ENCODE measurements at places on chromosomes 13 and 19.

GRCh38 chr19:13623716-13624710 is 117.7 kb upstream of the CACNA1A start:
- DNase-seq: no peak

- DNase-seq: no peak
These were observed 3.8 kb upstream of the CDC37 start for GRCh38 chr19:10407096-10407495.

DNA sequence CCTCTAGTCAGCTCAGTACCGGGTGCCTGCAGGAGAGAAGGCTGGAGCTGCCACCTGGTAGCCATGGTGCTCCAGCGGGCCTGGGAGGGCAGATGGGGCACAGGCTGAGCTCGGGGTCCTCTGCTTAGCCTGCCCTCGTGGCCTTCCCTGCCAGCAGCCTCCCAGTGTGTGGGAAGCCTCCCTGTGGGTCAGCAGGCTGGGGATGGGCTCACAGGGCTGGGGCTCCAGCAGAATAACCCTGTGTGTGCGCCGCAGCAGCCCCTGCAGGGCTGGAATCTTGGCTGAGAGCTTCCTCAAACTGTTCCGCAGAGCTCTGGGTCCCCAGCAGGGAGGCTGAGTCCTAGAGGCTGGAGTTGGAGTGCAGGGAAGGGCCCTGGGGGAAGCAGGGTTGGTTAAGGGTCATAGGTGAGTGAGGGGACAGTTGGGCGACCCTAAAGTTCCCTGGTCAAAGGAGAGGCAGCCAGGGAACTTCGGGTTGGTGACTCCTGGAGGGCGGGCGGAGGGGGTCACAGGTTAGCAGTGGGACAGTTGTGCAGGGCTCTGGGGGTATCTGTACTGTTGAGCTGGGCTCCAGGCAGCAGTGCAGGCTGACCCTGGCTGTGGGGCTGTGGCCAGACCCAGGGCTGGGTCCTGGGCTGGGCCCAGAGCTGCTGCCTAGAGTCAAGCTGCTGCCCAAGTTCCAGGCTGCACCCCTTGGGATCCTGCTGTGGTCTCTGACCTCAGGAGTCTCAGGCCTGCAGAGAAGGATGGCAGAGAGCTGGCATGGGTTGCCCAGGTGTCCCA is 14.0 kb downstream of the ARHGAP33 start:
- DNase-seq: no peak

DNA sequence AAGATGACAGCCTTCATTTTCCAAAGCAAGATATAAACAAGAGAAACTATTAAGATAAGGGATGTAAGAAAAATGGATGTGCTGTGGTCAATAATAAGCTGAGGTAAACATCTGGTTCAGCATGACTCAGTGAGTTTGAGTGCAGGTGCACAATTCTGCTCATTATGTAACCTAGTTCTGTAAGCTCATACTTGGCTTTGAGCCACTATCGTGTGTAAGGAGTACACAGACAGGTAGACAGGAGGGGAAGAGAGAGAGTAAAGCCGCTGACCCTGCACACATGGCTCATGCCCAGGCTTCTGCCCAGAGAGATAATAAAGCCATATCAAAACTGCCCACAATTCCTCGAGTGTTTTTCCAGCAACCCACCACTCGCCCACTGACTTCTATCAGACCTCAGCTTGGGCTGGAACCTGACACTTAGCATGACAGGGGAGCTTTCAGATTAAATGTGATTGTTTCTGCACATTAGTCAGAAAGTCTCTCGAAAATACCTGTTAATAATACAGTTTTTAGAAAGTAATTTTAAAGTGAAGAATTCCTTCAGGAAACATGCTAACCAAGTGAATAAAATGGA is 51.7 kb downstream of the ZNF91 start:
- DNase-seq: no peak

DNA sequence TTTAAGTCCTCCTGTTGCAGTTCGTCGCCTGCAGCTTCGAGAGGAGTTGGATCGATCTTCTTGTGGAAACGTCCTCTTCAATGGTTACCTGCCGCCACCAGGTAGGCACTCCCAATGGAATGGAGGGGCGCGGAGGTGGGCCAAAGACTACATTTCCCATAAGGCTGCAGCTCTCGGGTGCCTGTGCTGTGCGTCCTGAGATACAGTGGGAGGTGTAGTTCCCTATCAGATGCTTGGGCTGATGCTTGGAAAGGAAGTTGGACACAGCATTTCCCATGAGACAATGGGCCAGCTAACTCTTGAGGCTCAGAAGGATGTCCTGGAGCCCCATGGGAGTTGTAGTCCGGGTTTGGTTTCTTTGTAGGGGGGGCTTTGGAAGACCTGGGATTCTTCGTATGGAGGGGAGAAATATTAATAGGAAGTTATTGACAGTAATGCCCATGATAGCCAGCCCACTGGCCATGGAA is 1.8 kb downstream of the SHKBP1 start:
- no peak for DNase-seq

GRCh38 chr19:50858886-50859285 is 4.2 kb downstream of the KLK3 start:
- no peak for DNase-seq

- DNase-seq: no peak
These were observed 835.9 kb downstream of the UQCRFS1 start for GRCh38 chr19:28377077-28377476.

GRCh38 chr13:49645451-49645850 is 17.1 kb downstream of the ARL11 start:
- DNase-seq: no peak

DNA sequence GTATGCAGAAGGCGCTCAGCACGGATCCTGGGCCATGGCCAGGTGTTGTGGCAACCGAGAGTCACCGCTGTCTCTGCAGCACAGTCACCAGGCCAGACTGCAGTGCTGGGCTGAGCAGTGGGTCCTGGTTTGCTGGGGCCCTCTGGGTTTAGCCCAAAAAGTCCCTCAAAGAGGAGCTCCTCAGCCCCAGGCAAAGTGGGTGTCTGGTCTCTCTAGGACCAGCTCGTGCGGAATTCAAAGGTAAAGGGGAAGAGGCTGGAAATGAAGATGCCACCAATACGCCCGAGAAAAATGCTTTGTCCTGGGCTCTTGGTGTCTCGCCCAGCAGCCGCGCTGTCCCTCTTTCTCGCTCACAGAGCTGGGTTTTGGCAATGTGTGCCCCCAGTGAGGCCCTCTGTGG is 38.5 kb upstream of the ANKRD10 start:
- no peak for DNase-seq

GRCh38 chr19:46546194-46546896 is 50.7 kb upstream of the PNMA8B start:
- DNase-seq: no peak

DNA sequence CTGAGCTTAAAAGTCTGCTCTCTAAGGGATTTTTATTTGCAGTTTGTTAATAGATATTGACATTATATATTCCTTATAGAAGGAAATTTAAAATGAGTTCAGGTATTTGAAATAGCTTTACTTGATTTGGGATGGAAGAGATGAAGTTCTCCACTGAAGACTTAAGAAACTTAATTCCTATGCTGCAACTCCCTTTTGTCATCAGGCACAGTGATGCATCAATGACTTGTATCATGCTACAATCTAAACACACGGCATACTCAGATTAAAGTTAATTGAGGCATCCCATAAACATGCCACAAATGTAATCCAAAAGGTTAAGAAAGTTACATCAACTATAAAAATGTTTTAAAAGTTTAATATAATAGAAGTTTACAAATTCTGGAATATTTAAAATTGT is 109.0 kb downstream of the STARD13 start:
- DNase-seq: no peak

- DNase-seq: no peak
These were observed 100.9 kb downstream of the MYCBP2 start for GRCh38 chr13:77225946-77226345.

- DNase-seq: no peak
These were observed 4.2 kb upstream of the PAFAH1B3 start for GRCh38 chr19:42306646-42307045.

DNA sequence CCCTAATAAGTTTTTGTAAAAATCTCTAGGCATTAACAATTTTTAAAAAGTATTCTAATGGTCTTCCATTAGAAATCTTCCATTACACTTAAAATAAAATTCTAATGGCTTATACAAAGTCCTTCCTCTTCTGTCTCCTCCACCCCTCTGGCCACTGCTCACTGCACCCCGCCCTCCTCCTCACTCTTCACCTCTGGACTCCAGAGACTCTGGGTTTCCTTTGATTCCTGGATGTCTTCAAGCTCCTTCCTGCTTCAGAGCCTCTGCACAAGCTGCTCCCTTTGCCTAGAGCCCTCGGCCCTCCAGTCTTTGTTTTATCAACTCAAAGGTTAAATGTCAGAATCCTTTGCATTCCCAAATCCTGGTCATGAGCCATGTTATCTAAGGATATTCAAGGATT is 20.8 kb downstream of the TNFSF14 start:
- no peak for DNase-seq

DNA sequence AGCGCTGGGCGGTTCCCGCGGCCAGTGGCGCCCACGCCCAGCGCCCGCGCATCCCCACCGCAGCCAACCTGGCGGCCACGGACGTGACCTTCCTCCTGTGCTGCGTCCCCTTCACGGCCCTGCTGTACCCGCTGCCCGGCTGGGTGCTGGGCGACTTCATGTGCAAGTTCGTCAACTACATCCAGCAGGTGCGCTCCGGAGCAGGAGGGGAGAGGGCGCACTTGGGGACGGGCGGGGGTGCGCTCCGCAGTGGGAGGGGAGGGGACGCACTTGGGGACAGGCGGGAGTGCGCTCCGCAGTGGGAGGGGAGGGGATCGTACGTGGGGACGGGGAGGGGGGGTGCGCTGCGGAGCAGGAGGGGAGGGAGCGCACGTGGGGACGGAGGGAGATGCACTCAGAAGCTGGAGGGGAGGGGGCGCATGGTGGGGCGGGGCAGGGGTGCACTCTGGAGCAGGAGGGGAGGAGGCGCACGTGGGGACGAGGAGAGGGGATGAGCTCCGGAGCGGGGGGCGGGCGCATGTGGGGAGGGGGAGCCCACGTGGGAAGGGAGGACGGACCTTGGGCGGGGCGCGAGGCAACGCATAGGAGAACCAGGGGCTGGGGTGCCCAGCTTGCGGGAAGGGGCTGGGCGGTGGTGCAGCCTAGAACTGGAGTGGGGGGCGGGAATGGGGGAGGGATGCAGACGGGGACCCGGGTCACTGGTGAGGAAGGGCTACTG is 1.5 kb downstream of the KISS1R start:
- no peak for DNase-seq

DNA sequence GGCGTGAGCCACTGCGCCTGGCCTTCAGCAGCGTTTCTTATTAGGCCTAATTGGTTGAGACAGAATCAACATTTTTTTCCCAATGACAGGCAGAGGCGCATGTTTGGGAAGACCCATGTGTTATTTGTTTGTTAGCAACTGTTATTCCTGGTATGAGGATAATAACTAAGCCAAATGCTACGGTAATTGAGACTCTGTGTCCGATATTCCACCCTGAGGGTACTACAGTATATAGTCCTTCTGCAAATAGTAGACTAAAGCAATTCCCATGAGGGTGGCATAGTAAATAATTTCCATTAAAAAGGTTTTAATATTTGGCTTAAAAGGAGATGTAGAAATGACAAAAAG is 18.4 kb upstream of the CCL25 start:
- DNase-seq: no peak

- DNase-seq: no peak
These were observed 26.3 kb downstream of the F2RL3 start for GRCh38 chr19:16915135-16915534.

GRCh38 chr13:99415851-99416331 is 85.4 kb upstream of the TM9SF2 start:
- no peak for DNase-seq

GRCh38 chr19:30879225-30879624 is 470.0 kb downstream of the TSHZ3 start:
- DNase-seq: no peak

DNA sequence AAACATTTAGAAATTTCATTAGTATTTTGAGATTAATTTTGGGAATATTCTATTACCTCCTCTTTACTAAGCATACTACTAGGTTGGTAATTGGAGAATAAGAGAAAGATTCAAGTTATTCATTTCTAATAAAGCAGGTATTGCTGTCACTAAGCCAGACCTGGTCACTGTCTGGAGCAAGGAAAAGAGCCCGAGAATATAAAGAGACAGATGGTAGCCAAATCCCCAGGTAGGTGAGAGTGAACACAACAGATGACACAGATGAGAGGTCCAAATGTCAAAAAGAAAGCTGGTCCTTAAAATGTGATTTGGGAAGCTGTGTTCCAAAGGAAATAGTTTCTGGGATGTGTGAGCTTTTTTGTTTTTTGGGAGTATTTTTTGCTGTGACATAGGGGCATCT is 128.6 kb downstream of the ZNF100 start:
- DNase-seq: no peak

DNA sequence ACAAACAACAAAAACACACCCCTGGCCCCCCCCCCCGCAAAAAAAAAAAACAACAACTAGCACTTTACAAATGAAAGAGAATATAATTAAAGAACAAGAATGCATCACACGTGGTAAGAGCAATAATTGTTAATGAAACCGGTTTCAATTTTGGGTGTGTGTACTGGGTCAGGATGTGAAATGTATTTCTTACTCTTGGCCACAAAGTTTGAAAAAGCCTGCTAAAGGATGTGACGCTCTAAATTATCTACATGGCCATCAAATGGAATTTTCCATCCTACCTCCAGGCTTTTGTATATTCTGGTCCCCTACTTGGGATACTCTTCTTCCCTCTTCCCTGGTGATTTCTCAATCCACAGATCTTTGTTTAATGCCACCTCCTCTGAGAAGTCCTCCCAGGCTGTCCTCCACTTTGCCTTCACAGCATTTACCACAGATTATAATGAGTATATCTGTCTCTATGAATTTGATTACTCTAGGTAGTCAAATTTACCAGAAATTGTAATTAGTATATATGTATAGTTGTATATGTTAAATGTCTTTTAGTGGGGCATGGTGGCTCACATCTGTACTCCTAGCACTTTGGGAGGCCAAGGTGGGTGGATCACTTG is 2.1 kb downstream of the SARS2 start:
- DNase-seq: no peak

GRCh38 chr13:20404488-20405222 is 121.0 kb downstream of the CRYL1 start:
- no peak for DNase-seq

DNA sequence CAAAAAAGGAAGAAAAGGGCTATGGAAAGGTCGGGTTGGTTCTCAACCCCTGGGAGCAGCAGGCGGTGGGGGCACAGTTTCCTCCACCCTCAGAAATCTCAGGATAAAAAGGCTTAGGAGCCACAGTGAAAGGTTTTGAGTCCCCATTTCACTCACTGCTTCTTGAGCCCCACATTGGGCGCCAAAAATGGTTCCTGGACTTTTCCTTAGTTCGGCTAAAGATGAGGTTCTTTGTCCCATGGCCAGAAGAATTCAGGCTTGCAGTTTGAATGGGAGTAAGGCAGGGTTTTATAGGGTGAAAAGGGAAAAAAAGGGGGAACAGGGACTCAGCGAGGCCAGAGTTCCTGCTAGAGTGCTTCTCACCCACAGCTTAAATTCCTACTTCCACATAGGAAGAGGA is 179.5 kb downstream of the GGACT start:
- DNase-seq: no peak

GRCh38 chr19:18742324-18742723 is 48.8 kb downstream of the COMP start:
- no peak for DNase-seq
